ENCODE measurements at places on chromosomes 6 and 20. TPM values are rescaled to one million over a fixed set of nuclear protein-coding genes. Genes with fewer than 3 reads are reported as not detected.

DNA sequence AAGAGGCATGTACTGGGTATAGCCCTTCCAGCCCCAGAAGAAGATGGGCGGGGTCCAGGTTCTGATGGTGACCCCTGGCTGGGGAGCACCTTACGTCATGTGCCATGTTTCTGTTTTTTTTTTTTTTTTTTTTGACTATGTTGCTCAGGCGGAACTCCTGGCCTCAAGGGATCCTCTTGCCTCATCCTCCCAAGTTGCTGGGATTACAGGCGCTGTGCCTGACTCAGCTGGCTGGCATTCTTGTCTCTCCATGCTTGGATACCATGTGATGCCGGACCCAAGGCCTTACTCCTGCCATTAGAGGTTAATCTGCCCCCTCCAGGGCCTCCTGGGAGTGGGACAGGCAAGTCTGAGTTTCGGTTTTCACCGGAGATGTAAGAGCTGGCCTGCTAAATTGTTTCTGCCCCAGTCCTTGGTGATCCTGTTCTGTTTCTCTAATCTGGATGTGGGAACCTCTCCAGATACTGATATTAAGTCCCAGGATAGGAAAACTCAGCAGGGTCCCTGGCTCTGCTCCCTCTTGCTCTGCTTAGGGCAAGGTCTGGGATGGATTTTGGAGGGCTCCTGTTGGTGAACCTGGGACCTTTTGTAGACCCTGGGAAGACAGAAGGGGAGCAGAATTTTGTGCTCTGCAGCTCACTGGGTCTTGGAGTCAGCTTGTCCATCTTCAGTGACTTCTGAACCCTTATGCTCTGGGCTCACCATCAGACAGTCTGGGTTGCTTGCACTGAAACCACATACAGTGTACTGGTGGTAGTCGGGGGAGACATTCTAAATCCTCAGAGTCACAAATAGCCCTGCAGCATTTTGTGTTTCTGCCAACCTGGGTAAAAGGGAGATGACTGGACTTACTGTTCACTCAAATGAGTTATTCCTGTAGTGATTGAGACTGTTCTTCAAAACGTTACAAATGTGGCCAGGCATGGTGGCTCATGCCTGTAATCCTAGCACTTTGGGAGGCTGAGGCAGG lies 45.1 kb downstream of the PTK7 start:
- H3K27me3 ChIP-seq, result no peaks in the 10 kb centered on the region
- H3K4me1 ChIP-seq, result peaks cover 57% of the 10 kb centered on the region
- peak; percentile 98 for DNase-seq
- no peaks in the 10 kb centered on the region for H3K36me3 ChIP-seq
- no peak overlapping the region for H3K4me3 ChIP-seq

DNA sequence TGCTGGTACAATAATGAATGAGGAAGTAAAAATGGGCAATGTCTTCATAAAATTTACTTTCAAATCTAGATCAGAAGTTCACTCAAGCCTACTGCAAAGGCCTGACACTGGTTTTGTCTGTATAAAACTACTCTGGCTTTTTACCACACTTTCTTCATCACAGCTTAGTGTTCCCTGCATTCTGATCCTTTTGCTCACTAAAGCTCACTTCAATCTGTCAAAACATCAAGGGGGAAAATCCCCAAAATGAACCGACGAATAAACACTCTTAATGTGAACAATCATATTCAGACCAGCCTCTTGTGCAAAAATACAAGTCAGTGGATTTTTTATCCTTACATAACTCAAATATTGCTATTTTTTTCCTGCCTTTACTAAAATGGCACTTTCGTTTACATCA lies 98.5 kb downstream of the PRDM1 start:
- no peak overlapping the region for H3K27ac ChIP-seq
- peaks cover 6% of the 10 kb centered on the region for H3K4me1 ChIP-seq
- no peaks in the 10 kb centered on the region for H3K36me3 ChIP-seq

GRCh38 chr20:62362991-62363919 lies 3.9 kb downstream of the LAMA5 start:
- no peak overlapping the region for H3K27ac ChIP-seq
- H3K4me1 ChIP-seq, result peaks cover 17% of the 10 kb centered on the region
- DNase-seq, result no peak
- H3K36me3 ChIP-seq, result peaks cover 5% of the 10 kb centered on the region

GRCh38 chr20:10669843-10670446 lies 3.9 kb downstream of the JAG1 start:
- H3K27ac ChIP-seq, result no peak overlapping the region
- no peak overlapping the region for H3K4me3 ChIP-seq
- H3K27me3 ChIP-seq, result no peaks in the 10 kb centered on the region
- peaks cover 10% of the 10 kb centered on the region for H3K4me1 ChIP-seq

OLIG3 gene
- total RNA-seq, result not detected

Data from fibroblast of lung (primary cell).